ENCODE measurements at places on chromosomes 11 and 22. TPM values are rescaled to one million over a fixed set of nuclear protein-coding genes. Genes with fewer than 3 reads are reported as not detected.

BRSK2 gene
- total RNA-seq = 0.23 TPM

MMP3 gene
- total RNA-seq = not detected

SAA1 gene
- total RNA-seq = 13.8 TPM

TRAF6 gene
- 7.9 TPM for total RNA-seq

LMO2 gene
- 18.9 TPM for total RNA-seq

GRCh38 chr11:8707541-8708191, 25.1 kb downstream of the RPL27A start:
- no peak for DNase-seq

DNA sequence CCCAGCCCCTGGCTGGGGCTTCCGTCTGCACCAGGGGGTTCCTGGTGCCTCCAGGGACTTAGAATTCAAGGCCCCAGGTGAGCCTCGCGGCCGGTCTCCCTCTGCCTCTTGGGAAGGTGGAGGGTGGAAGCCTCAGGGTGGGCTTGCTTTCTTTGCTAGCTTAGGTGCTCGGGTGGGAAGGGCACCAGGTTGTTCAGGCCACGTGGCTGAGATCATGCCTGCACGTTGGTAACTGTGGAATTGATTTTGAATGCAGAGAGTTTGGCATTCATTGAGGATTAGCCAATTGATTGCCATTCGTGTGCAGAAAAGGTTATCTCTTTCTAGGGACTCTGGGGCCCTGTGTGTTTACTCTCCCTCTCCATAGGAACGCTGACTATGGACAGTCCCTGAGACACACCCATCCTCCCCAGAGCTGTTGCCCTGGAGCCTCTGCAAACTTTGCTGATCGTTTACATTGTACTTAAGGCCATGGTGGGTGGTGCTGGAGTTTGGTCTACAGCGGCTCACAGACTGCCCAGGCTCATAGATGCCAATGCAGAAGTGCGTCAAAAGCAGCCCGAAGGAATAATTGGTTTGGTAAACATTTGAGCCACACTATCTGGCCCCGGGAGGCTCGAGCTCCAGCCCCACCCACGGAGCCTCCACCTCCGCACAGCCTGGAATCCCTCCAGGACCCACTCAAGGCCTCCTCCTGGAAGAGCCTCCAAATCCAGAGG, 1457.7 kb downstream of the BRD1 start:
- DNase-seq = no peak

- DNase-seq = no peak
Measured at GRCh38 chr11:60433401-60433800, 4.0 kb downstream of the MS4A5 start.

- no peak for DNase-seq
Measured at GRCh38 chr22:38628444-38628843, 27.7 kb downstream of the FAM227A start.

DNA sequence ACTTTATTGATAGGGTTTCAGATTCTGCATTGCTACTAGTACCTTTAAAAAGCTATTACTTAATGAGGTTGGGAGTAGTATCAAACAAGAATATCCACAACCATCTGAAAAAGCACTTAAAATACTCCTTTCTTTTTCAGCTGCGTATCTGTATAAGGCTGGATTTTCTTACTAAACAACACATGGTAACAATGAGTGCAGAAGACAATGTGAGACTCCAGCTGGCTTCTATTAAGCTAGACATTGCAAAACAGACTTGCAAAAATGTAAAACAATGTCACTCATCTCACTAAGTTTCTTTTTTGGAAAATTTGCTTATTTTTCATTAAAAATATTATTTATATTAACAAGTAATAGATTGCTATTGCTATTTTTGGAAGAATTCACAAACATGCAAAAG, 132.6 kb downstream of the WNT11 start:
- DNase-seq = no peak

DNA sequence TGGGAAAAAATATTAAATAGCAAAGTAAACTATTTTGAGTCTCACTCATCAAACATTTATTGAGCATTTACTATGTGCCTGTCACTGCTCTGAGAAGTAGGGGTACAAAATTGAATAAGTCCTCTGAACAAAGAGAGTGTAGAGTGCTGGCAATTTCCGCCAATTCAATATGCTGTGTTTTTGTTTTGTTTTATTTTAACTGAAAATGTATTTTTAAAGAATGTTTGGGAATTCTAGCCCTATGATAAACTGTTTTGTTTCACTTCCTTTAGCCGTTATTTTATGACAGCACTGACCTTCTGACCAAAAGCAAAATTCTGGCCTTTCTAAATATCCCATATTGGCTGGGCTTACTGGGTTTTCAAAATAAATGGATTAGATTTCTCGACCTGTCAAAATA, 64.7 kb upstream of the LMO2 start:
- no peak for DNase-seq

DNA sequence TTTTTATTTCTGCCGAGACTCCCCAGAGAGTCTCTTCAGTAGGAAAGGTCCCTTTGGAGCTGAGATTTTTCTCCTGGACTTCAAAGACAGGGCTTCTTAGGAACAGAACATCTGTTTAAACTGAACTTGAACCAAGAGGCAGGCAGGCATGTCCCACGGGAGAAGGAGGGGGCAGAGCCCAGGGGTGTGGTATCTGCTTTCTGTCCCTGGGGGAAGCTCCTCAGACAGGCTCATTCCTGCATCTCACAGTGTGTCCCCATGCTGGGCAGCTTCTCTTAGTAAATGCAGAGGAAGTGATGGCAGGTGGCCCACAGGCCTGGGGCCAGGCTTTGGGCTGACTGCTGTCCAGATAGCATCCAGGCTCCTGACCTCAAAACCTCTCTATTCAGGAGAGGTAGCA, 47.3 kb downstream of the TSPAN18 start:
- no peak for DNase-seq

DNA sequence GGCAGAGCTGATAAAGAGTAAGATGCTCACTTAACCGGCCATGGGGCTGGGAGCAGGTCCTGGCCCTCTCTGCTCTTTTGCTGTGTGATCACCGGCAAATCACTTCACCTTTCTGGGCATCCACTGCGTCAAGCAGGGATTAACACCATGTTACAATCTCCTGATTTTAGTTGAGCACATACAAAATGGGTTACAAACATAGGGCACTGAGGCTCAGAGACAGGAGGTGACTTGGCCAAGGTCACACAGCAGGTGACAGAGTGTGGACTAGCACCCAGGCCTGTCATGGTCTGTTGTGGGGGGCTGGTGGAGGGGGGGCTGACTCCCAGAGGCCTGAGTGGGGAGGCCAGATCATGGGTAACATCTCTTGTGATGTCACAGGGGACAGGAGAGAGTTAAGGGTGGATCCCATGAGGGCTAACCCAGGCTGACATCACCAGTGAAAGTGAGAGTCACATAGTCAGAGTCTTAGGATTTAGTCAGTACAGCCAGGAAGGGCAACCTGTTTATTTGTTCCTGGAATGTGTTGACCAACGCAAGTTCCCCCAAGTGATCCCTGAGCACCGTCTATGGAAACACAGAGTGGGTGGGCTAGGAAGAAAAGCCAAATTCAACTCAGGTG, 27.8 kb downstream of the GDPD5 start:
- no peak for DNase-seq
